ENCODE measurements at places on chromosomes 6 and 20.

- DNase-seq = no peak
Observed at GRCh38 chr6:50986319-50986718, 167.6 kb downstream of the TFAP2B start.

GRCh38 chr6:4318321-4318720, 182.9 kb upstream of the ECI2 start:
- DNase-seq = no peak

DNA sequence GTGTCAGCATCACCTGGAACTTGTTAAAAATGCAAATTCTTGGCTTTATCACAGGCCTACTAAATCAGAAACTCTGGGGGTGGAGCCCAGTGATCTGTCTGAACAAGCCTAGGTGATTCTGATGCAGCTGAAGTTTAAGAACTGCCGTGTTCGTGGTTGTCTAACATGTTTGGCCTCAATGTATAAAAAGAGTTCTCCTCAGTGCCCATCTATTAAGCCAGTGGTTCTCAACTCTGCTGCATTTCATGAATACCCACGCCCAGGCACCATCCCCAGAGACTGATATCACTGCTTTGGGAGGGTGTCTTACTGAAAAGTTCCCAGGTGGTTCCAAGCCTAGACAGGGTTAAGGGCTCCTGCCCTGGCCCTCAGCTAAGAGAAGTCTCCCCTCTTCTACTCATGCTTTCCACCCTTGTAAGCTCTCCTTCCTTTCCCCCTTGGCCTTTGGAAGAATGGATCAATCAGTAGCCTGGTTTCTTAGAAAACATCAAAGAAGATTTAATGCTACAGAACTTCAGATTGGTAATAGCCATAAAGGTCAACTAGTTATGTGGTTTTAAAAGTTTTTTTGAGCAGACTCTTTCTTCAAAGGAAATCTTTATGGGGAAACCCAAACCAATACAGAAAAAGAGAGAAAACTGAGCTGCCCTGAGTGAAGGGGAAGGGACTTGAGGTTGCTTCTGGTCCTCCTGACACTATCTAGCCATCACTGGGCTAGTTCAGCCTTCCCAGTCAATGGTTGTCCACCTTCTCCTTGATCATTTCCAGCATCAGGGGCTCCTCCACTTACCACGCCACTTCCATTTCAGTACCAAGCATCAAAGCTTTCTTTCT, 38.9 kb upstream of the TNFAIP3 start:
- DNase-seq = no peak

DNA sequence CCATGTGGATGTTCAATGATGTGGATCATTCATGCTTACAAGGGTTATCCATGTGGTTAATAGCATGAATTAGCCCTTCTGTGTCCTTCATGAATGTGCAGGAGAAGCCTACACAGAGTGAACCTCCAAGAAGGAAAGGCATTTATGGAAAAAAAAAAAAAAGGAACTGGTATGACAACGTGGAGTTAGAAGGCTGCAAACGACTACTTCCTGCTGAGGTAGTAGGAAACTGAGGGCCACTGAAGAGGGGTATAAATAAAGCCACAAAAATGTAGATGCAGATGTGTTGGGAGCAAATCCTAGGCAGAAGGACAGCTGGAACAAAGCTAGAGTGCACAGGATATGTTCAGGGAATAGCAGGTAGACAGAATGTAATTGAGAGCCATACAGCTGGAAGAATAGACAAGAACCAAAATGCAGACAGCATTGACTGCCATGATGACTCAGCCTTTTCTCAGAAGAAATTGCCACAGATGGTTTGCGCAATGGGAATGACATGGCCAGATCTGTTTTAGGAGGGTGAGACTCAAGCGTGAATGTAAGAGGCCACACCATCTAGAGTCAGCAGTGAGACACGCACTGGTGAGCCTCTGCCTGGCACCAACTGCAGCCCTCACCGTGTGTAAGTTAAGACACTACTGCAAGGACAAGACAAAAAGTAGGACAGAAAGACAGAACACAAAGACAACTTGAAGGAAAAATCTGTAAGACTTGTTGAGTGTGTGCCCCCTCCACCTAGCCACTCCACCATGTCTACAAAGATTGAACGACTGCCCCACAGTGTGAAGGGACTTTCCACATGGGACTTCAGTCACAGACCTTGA, 79.8 kb downstream of the KIF13A start:
- DNase-seq = no peak

DNA sequence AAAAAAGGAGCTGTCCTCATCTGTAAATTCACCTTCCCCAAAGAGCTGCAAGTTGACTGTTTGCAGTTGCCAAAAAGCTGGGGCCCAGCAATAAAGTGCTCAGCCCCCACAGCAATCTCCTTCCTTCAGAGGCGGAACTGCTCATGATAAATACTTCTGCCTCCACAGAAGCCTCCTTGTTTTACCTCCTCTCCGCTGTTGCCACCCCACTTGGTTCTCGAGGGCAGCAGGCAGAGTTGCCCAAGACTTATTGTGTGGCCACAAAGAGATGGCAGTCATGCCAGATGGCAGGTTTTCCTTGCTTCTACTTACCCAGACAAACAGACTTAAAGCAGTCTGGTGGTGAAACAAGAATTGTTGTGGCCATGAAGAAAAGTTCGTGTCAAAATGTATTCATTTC, 66.3 kb downstream of the SLX4IP start:
- peak; percentile 81 for DNase-seq

DNA sequence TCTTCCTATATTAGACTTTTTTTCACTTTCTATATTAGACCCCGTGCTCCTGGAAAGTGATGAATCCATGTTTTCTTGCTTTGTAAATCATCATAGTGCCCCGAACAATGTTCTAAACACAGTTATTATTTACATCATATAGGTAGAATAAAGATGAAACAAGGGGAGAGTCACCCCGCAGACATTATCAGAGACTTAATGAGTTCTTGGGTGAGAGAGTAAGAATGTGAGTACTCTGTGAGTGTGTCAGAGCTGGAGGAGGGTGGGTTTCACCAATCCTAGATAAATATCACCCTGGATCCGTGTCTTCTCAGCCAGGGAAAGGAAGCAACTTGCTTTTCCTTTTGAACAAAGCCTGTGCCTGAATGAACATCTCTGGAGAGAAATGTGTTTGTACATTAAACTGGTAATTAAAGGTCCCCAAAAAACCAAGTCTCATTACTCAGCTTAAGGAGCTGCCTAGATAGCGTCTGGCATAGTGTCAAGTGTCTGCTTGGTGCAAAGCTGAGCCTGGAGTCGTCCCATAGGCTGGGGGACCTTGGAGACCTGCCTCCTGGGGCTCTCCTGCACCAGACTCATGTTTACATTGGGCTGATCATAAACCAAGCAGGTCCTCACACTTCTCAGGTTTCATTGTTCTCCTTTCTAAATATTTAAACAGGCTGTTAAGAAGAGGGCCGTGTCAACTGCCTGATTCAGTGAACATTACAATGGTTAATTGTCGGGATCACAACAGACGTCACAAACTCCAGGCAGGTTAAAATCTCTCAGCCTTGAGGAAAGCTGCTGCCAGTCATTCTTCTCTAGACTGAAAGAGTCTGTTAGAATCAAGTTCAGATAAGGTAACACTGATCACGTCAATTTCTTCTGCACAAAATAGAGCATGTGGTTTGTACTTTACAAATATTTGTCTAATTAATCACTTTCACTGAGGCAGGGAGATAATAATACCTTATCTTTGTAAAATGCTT, 179.7 kb upstream of the MYLIP start:
- DNase-seq = peak; percentile 75

DNA sequence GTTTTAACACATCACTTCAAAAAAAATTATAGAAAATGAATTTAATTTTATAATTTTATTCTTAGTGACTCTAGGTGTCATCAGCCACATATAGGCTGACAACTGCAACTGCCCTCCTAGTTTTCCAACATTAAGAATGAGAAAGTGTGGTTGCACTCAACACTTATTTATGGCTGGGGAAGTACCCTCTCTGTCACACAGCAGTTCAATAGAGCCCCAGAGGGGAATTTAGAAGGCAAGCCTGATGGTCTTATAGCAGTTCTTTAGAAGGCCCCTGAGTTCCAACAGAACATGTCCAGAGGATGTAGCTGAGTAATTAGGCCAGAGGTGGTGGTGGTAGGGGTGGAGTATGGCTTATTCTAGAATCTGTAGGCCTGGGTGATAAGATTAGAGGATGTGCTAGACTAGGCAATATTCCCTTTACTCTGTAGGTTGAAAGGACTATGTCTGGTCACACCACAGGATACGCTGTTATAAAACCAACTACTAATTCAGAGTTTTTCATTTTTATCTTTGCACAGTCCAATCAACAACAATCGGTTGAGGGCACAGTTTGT, 226.5 kb upstream of the CITED2 start:
- no peak for DNase-seq

DNA sequence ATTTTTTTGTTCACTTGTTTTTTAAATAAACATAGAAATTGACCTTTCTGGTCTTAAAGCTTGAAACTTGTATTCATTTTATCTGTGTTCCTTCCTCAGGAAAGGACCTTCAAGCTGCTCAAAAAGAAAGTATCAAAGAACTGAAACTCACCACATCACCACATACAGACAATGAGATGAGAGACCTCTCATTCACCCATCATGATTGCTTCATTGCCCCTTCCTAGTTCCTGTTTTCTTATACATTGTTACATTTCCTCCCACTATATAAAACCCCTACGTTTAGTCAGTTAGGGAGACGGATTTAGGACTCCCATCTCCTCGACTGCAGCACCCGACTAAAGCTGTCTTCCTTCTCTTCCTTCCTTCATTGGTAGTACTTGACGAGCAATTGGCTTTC, 180.5 kb upstream of the OPRM1 start:
- no peak for DNase-seq

- DNase-seq = peak; percentile 5
Observed at GRCh38 chr6:1527073-1527457, 82.7 kb upstream of the FOXC1 start.

DNA sequence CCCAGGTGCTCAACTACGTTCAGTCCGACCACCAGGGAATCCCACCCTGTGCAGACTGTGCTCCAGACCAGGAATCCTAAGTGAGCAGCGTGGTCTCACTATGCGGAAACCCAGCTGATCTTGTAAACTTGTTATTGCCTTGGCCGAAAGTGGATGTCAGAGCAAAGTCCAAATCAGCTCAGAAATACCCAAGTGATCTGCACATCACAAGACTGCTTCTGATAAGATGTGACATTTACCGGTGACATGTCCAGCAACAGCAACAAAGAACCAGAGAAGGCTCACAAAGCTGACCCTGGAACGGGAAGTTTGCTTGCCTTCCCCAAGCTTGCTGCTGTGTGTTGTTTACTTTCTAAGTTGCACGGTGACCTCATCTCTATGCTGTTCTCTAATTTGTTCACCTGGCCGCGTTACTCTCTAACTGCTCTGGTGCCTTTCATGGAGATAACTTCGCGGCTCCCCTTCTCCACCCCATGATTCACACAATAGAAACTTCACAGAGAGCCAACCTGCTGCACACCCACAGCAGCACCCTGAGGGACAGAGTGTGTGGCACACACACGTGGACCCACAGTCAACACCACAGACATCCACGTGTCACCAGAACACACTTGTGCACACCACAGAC, 1.7 kb downstream of the BNIP5 start:
- DNase-seq = no peak

- no peak for DNase-seq
Observed at GRCh38 chr6:118935331-118935668, 341 bp upstream of the MCM9 start.

GRCh38 chr6:28901831-28902230, 22.0 kb downstream of the TRIM27 start:
- no peak for DNase-seq

GRCh38 chr20:63857764-63858392, 3.4 kb upstream of the ABHD16B start:
- DNase-seq = no peak

GRCh38 chr20:49519777-49520359, 37.4 kb upstream of the KCNB1 start:
- DNase-seq = no peak

- peak; percentile 89 for DNase-seq
Observed at GRCh38 chr6:27251112-27251605, 3.7 kb downstream of the PRSS16 start.

DNA sequence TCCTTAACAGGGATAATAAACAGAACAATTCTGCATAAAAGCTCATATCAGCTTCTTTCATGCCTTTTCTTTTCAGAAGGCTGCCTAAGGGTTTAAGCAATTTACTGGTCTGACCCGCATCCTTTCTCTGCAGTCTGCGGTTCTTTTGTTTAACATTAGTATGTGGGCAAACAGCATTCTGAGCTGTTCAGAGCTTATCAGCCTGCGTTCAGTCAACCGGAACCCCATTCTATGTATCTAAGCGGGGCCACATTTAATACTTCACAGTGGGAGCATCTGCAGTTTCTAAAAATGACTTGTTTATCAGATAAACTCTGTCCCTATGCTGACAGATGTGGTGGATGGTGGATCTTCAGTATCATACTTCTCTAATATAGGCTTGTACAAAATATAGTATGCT, 758.9 kb upstream of the MMS22L start:
- no peak for DNase-seq

DNA sequence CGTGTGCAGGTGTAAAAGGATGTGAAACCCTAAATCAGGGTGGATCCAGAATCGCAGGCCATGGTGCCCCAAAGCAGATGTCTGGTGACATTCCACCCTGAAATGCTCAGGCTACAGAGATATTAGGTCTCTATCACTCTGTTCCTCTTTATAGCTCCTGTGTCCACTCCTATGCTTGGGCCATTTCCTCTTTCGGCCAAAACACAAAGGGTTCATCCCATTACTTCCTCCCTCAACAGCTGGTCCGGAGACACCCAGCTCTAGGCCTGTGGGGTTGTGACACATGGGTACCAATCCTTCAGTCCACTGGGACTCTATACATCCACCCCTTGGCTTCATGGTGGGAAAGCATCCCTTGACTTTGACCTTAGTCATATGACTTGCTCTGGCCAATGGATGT, 1.7 kb upstream of the SIGLEC1 start:
- no peak for DNase-seq

DNA sequence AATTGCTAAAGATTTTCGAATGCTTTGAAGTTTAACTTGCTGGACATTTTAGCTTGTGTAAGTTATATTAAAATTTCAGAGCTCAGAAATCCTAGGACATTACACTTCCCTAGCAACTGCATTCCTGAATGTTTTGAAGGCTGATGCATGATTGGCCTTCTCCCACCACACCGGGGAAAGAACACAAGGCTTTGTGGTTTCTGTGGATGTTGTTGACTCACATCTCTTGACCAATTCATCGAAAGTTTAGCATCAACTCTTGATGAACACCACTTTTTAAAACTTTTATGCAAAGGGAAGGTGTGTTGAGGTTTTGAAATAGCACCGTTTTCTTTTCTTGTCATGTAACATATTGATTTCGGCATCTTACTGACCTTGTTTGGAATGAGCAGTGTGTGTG, 81.1 kb downstream of the RIMS1 start:
- DNase-seq = no peak

GRCh38 chr20:33067806-33068205, 11.6 kb upstream of the BPIFB4 start:
- no peak for DNase-seq
